ENCODE measurements at places on chromosomes 16 and 17.

GRCh38 chr16:67277999-67278772 lies 1.1 kb upstream of the PLEKHG4 start:
- DNase-seq, result no peak

- no peak for DNase-seq
Observed at GRCh38 chr17:37422971-37423625, 16.4 kb downstream of the TADA2A start.

- DNase-seq, result no peak
Observed at GRCh38 chr16:49640581-49640980, 215.3 kb downstream of the ZNF423 start.

DNA sequence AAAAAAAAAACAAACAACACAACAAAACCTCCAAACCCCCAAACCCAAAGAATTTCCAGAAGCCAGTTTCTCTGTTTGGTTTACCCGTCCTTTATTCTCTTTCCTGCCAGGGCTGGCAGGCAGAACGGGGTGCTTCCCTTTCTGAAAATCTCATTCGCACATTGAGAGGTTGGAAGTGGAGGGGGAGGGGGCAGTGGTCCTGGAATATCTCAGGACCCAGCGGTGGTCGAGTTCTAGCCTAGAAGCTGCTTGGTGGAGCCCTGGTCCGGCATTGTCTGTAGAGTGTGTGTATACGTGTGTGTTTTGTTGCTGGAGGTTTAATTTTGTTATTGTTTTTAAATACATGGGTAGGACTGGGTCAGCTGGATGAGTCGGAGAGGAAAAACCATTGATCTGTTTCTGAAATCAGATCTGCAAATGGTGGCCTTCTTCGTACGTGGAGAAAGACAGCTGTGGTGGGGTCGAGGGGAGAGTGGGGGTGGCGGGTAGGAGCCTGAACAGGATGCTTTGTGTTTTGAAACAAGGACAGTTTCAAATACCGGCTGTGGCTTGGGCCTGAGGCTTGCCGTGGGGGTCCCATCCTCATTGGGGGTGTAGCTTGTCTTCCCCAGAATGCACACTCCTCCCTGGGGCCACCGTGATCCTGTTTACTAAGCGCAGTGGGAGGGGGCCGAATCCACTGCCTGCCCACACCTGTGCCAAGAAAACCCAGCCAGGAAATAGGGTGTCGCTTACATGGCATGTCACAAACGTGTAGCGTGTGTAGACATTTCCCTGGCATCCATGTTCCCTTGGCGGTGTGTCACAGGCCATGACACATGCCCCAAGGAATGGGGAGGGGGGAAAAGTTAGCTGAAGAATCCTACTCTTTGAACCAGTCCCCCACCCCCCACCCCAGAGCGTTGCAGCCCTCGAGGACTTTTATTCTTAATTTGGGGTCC lies 1.6 kb downstream of the CMIP start:
- DNase-seq, result no peak

- DNase-seq, result no peak
Observed at GRCh38 chr16:52770828-52771227, 223.9 kb upstream of the TOX3 start.

- DNase-seq, result peak; percentile 81
Observed at GRCh38 chr17:64507413-64507782, 621 bp downstream of the CEP95 start.

DNA sequence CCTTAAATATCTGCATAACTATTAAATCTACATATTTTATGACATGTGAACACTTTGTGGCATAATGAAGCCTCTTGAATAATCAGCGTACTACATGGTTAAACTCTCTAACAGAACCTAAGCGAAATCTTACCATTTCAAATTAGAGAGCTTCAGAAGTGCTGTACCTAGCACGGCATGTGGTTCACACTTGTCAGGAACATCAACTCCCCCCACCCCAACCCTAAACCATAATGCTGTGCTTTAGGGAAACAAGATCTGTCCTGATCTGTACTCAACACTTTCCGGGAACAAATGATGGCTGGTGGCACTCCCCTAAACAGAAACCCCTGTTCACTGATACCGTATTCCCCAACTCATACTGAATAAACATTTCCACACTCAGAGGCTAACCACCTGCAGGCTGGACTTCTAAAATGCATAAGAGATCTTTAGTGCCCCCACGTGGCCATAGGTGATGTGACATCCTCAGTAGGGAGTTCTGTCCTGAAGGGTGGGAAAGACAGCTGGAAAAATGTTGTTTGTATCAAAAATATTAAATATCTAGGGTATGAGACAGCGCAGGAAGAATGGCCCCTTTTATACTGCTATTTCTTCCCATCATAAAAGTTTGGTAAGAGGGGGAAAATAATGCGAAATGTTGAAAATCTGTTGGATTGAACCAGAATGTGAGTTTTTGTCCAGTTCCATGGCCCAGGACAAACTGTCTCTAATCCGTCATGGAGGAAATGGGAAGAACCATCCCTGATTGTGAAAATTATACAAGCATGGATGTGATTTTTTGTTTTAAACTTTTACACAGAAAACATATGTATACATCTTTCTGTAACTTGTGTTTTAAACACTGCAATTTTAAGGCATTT lies 88.6 kb downstream of the USP31 start:
- DNase-seq, result peak; percentile 50

DNA sequence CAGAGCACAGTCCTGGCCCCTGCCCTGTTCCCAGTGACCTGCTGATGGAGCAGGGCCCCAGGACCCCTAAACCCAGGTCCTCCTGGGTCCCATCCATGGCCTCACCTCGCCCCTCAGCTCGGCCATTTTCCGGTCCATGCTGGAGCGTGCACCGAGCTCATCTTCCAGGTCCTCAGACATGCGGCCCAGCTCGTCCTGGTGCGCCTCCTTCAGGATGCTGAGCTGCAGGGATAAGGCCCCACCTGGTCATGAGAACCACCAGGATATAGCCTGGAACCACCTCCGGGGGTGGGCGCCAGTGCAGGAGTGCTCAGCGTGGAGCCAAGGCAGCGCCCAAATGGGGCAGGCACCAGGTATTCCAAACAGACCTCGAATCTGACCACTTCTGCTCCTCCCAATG lies 17.9 kb downstream of the CCDC102A start:
- DNase-seq, result no peak

DNA sequence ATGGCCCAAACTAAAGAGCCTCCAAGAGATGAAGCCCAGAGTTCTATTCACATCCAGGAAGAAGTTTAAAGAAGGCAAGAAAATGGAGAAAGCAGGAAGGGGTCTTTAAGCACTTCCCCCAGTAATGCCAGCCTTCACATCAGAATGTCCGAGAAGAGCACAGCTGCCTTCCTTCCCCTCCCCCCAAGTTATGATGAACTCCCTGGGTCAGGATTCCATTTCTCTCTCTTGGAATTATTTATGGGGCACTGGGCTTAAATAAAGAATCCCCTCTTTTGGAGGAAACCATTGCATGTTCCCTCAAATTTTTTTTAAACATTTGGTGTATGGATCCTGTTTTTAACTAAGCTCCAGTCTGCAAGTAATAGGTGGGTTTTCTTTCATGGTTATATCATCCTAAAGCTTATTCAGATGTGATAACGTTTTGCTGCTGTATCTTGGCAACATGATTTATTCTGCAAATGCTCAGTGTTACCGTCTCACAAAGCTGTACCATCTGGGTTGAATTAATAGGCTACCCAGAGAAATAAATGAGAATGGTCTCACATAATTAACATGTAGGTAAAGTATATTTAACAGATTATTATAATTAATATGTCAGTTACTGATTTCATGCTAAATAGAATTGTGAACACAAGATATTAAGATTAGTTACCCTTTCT lies 160.9 kb upstream of the TOX3 start:
- DNase-seq, result no peak

- no peak for DNase-seq
Observed at GRCh38 chr16:63712725-63713124, 1409.1 kb downstream of the CDH11 start.

DNA sequence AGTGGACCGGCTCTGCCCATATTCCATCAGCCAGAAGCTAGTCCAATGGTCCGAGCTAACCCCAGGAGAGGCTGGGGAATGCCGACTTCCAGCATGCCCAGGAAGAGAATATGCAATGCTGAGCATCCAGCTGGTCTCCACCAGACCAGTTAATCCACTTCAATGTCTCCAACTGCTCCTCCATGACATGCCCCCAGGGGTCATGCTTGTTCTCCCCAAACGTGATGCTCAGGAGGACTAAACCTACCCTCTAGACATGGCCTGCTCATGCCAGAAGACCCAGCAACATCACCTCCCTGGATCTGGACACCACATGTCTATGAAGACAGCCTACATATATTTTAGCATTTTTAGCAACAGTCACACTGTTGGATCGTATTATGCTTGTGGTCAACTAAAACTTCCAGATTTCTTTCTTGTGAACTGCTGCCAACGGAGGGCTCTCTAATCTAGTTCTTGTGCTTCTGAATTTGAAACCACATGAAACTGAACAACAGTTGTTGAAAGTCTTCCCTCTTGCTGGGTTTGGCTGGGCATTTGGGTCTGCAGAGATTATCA lies 245.1 kb downstream of the SOX9 start:
- no peak for DNase-seq

DNA sequence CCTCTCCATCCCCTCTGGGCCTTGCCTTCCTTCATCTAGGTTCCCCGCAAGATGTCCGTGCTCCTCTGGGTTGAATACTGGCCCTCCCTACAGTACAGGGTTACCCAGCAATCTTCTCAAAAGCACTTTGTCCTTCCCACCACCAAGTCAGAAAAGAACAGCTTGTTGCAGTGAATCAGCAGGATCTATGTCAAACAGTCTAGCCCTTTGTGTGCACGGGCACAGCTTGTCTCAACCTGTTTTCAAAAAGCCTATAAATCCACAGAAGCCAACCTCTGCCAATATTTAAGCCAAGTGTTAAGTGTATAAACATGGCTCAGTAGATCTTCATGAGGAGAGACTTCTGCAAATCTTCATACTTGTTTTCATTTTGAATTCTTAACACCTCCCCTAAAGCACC lies 25.2 kb downstream of the C17orf67 start:
- DNase-seq, result no peak

DNA sequence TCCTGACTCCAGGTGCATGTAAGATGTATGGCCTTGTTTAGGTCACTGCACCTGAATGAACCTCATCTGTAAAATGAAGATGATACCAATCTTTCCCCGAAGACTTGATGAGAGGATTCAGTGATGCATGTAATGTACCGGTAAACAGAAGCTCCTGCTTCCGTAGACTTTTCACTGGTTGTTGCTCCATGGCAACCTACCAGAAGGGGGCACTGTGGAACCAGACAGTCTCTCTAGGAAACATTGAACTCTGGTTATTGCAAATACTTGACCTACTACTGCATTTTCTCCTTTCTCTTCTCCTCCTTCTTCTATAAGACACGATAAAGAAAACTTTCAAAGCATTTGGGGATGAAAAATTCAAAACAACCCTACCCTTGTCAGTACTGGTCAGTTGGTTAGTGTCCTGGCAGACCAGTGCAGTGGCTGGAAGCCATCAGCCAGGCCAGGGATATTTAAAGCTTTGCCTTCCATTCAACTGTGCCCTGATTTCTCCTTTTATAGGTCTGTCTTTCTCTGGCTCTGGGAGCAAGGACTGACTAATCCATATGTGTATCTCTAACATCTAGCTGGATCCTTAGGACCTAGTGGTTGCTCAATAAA lies 667.4 kb upstream of the SALL1 start:
- DNase-seq, result no peak

- no peak for DNase-seq
Observed at GRCh38 chr17:44315760-44316731, 7.6 kb downstream of the RUNDC3A start.

GRCh38 chr16:23902034-23902747 lies 66.4 kb downstream of the PRKCB start:
- no peak for DNase-seq

DNA sequence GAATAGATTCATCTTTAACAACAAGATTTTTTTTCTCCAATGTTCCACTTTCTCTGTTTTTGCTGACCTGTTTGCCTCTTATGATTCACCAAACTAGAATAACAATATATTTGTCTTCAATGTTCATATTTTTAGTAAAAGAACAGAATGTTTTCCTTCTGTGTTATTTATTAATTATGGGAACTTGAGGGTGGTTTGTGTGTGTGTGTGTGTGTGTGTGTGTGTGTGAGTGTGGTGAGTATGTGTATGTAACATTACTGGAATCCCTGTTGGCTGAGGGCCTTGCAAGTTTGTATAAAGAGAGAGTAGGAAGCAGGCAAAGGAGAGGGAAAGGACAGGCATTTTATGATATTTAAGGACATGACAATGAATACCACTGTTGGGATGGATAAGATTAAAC lies 13.8 kb downstream of the STXBP4 start:
- DNase-seq, result no peak

DNA sequence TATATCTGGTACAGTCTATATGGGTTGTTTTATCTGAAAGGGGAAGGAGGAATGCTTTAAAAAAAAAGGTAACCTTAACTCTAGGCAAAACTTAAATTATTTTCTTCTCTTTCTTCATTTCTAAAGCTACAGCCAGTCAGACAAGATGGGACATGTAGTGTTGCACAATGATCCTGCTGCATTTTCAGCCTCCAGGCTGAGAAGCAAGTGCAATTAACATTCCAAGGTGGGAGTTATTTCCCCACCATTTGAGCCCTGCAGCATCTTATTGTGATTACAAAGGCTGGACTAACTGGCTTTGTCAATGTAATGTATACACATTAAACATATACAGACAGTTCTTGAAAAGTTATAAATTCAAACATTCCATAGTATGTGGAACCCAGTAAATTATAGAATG lies 22.6 kb upstream of the NF1 start:
- DNase-seq, result no peak

DNA sequence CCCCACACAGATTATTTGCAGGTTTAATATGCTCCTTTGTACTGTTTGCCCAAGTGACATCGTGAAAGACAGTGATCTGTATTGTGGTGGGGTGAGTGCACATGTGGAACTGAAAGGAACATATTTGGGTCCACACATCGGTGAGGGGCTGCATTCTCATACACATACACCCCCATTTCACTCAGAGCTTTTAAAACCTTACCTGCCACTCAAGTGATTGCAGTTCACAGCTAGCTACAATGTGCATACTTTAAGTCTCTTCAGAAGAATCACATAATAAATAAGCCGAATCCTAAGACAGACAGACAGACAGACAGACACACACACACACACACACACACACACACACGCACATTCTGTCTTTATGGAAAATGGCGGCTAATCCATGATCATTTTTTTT lies 102.6 kb downstream of the AATF start:
- no peak for DNase-seq

DNA sequence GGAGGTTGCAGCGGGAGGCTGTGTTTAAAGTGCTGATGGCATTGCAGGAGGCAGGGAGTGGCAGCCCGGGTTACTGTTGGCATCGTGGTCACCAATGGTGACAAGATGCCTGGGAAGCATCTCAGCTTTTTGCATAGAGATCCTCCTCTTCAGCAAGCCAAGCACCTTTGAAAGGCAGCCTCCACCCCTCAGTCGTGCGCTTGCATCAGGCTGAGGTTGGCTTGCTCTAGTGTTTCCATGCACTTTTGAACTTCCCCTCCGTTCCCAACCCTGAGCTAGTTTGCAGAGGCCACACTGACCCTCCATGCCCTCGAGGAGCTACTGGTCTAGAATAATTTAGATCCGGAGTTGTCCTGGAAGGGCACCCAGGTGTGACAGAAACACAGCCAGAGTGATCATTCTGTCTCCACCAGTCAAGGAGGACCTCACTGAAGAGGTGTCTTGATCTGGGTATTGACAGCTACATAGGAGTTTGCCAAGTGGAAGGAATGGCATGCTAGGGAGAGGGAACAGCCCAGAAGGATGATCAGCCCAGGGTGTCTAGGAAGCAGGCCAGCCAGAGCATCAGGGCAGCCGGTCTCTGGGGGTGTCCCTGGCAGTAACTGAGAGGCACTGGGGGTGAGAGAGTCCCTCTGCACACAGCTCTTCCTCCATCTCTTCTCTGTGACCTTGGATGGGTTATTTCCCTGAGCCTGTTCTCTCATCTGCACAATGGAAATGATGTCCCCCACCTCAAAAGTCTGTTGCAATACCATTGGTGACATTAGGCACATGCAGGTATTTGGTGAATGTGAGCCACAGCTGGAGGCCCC lies 7.7 kb downstream of the BEAN1 start:
- no peak for DNase-seq

Data from CD4-positive, alpha-beta T cell treated with Interferon alpha-2 for 1 hour (primary cell).